Hematopoietic multipotent progenitor cell treated with erythropoietin and hydrocortisone succinate and interleukin-3 and kit ligand, for 8 days (in vitro differentiated cells): ENCODE measurements at places on chromosomes 6 and 20.

GRCh38 chr6:6700407-6701270 lies 112.1 kb downstream of the LY86 start:
- DNase-seq = no peak

DNA sequence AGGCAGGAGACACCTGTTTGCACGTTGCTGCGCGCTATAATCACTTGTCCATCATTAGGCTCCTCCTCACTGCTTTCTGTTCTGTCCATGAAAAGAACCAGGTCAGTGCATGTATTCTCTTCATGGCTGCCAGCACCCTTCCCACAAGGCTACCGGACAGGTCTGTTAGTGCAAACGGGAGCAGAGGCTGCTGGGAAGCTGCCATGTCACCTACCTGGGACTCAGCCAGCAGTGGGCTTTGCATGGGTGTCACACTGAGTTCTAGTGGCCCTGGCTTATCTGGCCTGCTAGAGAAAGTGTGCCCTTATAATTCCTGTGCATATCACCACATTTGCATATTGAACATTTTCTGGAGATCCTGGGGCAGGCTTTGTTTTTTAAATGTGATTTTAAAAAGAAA lies 24.8 kb downstream of the LYRM2 start:
- DNase-seq = no peak

- DNase-seq = peak; percentile 75
These were observed 67.9 kb upstream of the MAP7 start for GRCh38 chr6:136618086-136618485.

GRCh38 chr20:48801197-48801596 lies 26.6 kb downstream of the PREX1 start:
- no peak for DNase-seq

DNA sequence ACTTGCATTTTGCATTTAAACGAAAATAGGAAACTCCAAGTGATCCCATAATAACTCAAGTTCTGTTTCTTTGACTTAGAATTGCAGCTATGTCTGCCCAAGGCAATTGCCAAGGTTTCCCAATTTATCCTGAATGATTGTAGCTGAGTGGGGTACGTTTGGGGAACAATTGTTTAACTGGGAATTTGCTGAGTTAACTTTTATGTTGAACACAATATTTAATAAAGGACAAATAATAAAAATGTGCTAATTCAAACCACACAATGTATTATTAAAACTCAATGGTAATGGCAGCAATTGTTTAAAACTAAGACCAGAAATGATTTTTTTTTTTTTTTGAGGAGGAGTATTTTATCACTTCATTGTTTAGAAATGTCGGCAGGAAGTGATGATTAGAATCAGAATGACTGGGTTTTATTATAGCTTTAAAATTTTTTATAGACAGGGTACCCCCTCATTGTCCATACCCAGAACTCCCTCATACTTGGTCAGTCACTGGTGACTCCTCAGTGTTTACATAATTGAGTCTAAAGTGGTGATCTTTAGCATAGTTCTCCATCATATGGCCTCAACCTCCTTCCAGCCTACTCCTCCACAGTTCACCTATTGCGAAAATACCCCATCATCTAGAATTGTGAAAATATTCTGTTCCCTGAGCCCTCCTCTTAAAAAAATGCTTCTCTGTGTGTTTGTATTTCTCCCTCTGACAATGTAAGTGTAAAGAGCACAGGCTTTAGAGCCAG lies 389.2 kb upstream of the CITED2 start:
- no peak for DNase-seq

- no peak for DNase-seq
These were observed 11.4 kb upstream of the SOX12 start for GRCh38 chr20:313948-314347.

GRCh38 chr6:25014791-25015560 lies 79.2 kb upstream of the RIPOR2 start:
- peak; percentile 29 for DNase-seq

GRCh38 chr6:106397431-106397830 lies 36.9 kb downstream of the CRYBG1 start:
- no peak for DNase-seq

- peak; percentile 87 for DNase-seq
These were observed 8.8 kb upstream of the CD83 start for GRCh38 chr6:14108571-14109410.

DNA sequence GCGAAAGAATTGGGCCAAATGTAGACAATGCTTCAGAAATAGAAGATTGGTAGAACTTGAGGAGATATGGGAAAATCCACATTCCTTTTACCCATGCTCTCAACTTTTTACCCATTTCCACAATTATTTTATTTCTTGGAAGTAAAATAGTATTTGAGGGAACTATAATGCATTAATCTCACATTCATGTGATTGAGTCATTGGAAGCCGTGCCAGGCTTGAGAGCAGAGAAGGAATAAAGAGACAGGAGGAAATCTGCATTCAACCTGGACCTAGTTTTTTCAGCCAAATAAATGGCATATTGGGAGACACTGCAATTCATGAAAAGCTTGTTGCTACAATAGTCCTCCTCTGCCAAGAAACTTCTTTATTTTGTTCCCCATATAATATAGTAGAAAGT lies 2.8 kb upstream of the NUP153 start:
- no peak for DNase-seq

DNA sequence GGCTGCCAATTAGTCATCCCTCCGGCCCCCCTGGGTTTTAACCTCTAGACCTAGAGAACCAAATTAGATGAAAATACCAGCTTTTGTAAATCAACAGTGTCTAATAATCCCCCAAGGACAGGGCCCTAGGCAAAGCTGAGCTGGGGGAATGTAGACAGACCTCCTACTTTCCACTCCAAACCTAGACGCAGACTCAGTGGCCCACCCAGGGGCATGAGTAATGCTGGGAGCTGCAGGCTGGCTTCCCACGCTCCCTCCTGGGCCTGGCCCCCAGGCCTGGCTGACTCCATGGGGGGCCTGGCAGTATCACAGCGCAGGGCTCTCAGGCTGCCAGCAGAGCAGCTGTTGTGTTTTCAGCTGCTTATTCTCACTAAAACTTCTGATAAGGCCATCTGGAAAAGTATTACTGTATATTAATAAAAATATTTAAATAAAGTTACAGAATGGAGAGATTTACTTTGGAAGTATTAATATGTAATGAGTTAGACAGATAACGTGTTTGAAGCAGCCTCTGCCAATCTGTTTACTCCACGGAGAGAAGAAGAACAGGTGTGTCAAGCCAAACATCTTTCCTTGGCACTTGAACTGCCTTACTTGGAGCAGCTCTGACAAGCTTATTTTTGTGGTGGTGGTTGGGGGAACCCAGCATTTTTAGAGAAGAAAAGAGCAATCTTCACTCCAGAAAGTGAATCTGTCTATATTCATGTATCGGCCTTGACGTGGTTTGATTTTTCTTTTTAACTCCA lies 144.0 kb upstream of the AGPAT4 start:
- DNase-seq = no peak

GRCh38 chr6:3345836-3346235 lies 87.1 kb downstream of the PSMG4 start:
- no peak for DNase-seq

DNA sequence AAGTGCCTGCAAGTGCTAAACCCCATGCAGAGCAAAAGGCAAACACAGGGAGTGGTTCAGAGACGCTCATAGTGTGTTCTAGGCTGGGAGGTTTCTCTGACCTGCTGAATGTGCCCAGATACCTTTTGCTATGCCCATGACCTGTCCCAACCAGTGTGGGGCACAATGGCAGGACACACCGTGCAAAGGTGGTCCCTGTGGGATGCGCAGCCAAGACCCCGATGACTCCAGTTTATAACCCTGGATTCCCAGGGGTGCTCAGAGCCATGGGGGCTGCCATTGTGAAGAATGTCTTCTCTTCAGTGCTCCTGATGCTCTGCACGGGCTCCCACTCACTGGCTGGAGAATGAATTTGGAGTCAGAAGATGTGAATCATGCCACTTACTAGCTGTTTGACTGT lies 2.2 kb upstream of the NINL start:
- DNase-seq = no peak

- DNase-seq = no peak
These were observed 11.8 kb downstream of the TLDC2 start for GRCh38 chr20:36887752-36888090.
